T-helper 9 cell (primary cell): ENCODE measurements at places on chromosomes 5 and 9.

DNA sequence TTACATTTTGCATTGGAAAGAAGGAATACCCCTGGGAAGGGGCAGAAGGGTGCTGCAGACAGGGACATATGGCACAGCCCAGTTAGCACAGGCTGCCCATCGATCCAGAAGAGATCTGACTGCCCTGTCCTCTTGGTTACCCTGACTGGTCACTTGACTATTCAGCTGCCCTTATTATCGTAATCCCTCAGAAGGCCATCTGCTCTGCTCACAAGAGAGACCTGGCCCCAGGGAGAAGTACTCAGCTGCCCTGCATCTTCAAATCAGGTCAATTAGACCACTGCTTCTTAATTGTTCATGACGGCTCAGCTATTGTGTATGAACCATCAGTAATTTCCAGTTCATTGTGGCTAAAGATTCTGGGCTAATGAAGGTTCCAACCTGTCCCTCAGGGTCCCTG is 345.0 kb downstream of the TLE1 start:
- no peak for DNase-seq

DNA sequence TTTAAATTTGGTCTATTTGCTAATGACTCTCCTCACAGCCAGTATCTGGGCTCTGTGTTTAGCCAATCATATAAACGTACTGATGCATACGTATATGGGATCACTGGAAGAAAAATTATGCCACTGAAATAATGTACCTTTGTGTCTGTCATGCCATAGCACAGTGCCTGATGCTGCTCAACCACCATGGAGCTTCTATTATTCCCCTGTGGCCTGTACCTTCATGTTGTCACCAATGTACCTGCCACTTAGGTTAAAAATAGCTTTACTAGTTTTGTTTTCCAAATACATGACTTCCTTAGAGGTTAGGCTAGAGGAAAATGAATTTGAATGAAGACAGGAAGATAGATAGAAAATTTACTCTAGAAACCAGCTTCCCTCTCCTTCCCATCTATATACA is 34.6 kb downstream of the HACD4 start:
- no peak for DNase-seq

GRCh38 chr9:17137566-17137965 is 2.7 kb downstream of the CNTLN start:
- DNase-seq, result no peak

DNA sequence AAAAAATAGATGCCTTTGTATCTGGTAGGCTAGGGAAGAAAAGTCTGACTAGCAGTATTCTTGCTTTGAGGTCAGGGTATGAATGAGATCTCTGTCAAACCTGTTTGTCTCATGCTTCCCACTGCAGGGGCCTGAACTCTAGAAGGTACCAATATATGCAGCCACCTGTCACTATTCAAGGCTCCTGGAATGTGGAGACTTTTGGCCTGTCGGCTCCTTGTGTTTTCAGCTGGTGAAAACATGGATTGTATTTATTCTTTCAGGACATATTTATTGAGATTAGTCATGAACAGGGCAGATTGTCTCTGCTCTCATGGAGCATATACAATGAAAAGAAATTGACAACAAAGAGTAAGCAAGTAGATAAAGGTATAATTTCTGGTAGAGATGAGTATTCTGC is 255.8 kb downstream of the ARHGAP26 start:
- no peak for DNase-seq

GRCh38 chr9:130780415-130780814 is 54.6 kb upstream of the ABL1 start:
- DNase-seq, result no peak

GRCh38 chr5:82387001-82387818 is 109.1 kb upstream of the RPS23 start:
- DNase-seq, result no peak
